ENCODE measurements at places on chromosomes 2 and 18.

DNA sequence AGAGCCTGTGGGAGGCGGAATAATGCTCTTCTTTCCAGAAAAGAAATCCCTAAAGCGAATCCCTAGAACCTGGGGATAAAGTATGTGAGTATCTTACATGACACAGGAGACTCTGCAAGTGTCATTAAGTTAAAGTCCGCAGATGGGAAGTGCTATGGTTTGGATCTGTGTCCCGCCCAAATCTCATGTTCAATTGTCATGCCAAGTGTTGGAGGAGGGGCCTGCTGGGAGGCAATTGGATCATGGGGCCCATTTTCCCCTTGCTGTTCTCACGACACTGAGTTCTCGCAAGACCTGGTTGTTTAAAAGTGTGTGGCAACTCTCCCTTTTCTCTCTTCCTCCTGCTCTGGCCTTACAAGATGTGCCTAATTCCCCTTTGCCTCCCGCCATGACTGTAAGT lies 207.8 kb downstream of the MYT1L start:
- DNase-seq, result no peak

DNA sequence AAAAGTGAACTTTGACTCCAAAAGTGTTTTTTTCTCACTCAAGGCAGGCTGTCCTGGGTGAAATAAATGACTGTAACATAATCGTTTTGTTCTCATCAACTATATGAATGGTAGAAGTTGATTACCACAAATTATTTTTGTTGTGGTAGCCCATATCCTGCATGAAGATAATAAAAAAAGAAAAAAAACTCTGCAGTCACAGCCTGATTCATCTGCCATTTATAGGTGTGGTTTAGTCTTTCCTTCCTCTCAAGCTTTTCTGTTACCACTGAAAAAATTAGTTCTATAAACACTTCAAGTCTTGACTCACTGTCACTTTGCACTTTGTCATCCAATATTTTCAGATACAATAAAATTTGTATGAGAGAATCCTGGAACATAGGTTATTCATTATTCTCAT lies 522.0 kb downstream of the PLCL1 start:
- DNase-seq, result no peak

DNA sequence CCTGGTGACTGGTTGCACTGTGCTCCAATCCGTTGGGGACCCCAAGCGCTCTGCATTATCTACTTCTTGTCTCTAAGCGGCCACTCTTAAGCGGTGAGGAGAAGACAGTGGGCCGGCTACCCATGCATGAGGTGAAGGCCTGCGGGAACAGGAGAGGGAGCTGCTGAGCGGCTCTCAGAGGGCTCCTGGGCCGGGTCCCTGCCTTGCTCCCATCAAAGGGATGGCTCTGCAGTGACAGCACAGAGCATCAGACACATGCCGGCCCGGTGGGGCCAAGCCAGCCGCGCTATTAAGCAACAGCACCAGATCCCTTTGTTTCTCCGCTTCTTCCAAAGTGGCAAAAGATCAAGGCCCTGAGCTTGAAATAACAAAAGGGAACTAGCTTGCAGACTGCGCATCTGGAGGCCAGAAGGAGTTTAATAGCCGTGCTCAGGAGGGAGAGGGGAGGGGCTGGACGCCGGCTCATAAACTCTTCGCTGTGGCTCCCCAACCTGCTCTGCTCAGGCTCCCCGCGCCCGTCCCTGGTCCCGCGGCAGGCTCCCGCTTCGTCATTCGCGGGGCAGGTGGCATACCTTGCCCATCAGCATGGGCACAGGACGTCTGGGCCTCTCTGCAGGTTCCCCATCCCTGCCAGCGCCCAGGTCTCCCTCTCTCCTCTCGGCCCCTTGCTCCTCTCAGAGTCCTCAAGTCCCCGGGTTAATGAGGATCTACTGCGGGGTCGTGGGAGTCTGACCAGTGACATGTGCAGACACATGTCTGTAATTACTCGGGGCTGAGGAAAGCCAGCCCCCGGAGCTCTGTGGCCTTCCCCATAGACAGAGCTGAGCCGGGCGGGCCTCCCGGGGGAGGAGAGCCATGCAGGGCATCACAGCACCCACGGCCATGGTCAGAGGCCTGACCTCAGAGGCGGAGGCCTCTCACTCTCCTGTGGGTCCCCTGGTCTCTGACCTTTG lies 96.7 kb downstream of the ASB1 start:
- no peak for DNase-seq

GRCh38 chr2:221335219-221335752 lies 236.8 kb downstream of the EPHA4 start:
- no peak for DNase-seq

GRCh38 chr2:226446406-226447001 lies 353.1 kb downstream of the IRS1 start:
- DNase-seq, result no peak
